ENCODE measurements at places on chromosomes 13 and 19.

GRCh38 chr19:15633082-15633835 is 7.4 kb upstream of the CYP4F3 start:
- DNase-seq: no peak

- DNase-seq: no peak
These were observed 73.3 kb downstream of the SLC7A1 start for GRCh38 chr13:29522044-29522685.

- DNase-seq: no peak
These were observed 36.5 kb upstream of the SACS start for GRCh38 chr13:23469951-23470421.

DNA sequence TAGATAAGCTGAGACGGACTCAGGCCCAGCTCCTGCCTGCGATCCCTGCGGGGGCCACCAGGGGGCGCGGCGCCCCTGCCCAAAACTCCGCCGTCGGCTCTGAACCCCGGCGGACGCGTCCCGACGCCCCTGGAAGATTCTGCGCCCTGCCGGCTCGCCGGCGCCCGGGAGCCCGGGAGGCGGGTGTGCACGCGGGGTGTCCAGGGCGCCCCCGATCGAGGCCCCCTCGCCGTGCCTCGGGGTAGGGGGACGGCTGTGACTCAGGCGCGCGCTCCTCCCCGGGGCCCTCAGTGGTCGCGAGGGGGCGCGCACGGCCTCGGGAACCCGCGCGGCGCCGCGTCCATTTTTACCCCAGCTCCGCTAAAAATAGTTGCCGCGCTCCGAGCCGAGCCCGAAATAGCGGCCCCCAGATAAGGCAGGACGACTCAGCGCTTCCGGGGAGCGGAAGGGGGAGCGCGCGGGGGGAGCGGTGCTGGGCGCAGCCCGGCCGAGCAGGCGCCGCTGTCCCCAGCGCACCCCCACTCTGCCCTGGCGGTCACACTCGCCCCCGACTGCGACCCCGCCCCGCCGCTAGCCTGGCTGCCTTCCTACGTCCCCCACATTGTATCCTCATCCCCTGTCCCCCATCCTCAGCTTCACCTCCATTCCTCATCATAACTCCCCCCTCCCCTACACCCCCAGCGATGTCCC is 16.0 kb upstream of the ERCC1 start:
- no peak for DNase-seq
